NCI-H2227 treated with DMSO at 0.1 percent for 48 hours (cell line): ENCODE measurements at places on chromosomes 3 and 15.
A peak's percentile ranks its signal among the peaks of the same experiment; 100 is the strongest.

DNA sequence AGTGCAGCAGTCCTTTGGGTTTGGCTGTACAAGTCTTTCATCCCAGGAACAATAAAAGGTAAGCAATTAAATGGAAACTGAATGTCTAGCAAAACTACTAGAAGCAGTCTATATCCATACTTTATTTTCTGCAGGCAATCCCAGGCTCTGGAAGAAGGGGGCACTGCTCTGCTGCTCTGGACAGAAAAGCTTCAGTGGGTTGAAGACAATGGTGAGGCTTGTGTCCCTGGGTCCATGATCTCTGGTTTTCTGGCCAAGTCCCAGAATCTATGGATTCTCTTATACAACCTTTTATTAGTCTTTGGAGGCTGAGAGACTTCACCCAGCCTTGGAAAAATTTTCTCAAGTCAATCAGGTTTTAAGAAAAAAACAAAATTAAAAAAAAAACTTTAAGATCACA is 35.6 kb downstream of the SCAP start:
- DNase-seq: no peak

DNA sequence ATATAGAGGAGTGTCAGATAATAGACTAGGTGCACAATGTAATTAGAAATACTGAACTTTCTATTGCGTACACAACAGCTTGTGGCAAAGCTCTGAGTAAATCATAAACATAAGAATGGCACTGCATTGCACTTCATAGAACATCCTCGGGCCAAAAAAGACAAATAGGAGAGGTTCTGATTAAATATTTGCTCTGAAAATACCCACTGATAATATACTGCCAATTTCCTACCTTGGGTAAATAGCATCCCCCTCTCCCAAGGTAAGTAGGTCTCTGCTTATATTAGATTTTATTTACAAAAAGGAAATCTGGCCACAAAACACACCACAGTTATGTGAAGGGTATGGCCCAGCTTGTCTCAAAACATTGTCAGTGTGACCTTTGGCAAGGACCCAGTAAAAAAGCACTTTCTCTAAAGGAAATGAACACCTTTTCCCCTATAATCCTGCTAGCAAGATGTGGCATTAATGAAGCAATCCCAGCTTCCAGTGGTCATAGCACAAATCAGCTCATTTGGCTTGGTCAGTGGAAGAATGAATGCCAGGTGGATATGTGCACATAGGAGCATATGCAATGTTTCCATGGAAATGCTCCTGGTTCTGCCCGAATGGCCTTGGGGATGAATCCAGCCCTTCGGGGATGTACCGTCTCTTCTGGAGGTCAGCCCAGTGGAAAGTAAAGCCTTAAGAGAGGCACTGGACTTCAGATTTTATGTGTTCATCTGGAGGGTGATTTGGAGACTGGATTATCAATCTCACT is 315.9 kb downstream of the LSAMP start:
- no peak for DNase-seq

- no peak for DNase-seq
These were observed 213.9 kb upstream of the SLC2A2 start for GRCh38 chr3:171240504-171240835.

GRCh38 chr3:13480340-13481318 is 523 bp downstream of the HDAC11 start:
- no peak for DNase-seq

- no peak for DNase-seq
These were observed 835 bp upstream of the TTLL3 start for GRCh38 chr3:9809239-9809614.

DNA sequence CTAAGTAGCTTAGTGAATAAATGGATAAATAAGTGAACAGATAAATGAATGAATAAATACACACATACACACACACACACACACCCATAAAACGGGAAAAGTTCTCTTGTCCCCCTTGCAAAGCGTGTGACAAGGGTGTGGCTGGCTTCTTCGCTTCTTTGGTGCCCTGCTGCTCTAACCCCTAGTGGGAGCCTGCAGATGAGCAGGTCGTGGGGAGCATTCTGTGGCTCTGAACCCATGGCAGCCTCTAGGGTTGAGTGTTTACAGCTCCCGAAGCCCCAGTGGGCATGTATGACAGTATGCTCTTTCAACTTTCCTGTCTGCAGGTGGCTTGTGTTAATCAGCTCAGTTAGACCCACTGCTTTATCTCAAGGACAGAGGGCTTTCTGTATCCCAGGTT is 582.3 kb downstream of the EDEM1 start:
- DNase-seq: no peak

GRCh38 chr3:133040696-133041523 is 2.7 kb downstream of the TMEM108 start:
- DNase-seq: peak; percentile 72

DNA sequence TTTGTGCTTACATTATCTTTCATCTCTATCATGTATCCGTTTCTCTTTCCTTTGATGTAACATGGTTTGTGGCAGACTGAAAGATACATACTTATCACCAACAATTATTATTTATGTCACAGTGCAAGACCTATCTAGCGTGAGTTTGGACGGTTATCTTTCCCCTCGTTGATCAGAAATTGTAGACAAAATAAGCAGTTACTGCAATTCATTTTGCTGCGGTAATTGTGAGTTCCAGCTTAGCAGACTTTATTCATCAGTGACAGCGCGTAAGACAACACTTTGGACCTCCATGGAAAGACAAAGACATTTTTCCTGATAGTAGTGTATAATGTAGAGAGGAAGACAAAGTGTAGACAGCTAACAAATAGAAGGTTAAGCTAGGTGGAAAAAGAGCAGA is 51.0 kb upstream of the UTS2B start:
- no peak for DNase-seq

DNA sequence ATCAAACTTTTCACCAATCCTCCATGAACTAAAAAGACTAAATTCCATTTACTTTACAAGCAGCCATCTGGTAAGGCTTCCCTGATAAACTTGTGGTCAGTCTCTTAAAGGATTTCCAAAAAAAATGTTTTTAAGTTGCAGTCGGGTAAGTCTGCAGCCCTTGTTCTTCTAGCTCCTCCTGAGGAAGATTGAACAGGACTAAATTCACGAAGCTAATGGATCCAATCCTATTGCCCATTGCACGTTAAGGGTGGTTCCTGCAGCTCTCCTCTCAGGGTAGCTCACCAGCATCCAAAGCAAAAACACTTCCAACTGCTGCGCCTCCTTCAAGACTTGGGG is 2.8 kb downstream of the HES1 start:
- no peak for DNase-seq

GRCh38 chr3:114566162-114566755 is 272.4 kb downstream of the TIGIT start:
- DNase-seq: no peak
